Regular cardiac myocyte (primary cell): ENCODE measurements at places on chromosomes 1 and 21. TPM values are rescaled to one million over a fixed set of nuclear protein-coding genes. Genes with fewer than 3 reads are reported as not detected.

ZYG11B gene
- 36.8 and 51.6 TPM in 2 replicates for total RNA-seq

IGSF9 gene
- total RNA-seq, result not detected in 2 replicates

TNFSF4 gene
- 2.3 and 14.0 TPM in 2 replicates for total RNA-seq

HSF2BP gene
- 0.96 and 2.5 TPM in 2 replicates for total RNA-seq

PGLYRP4 gene
- total RNA-seq, result not detected in 2 replicates

IGSF3 gene
- 0.38 and 0.85 TPM in 2 replicates for total RNA-seq

OLFM3 gene
- total RNA-seq, result not detected in 2 replicates

CCDC17 gene
- 0.58 and 0.85 TPM in 2 replicates for total RNA-seq

ADAM30 gene
- total RNA-seq, result not detected in 2 replicates

BATF3 gene
- total RNA-seq, result 3.9 and 6.5 TPM in 2 replicates

NPHS2 gene
- not detected in 2 replicates for total RNA-seq

COG2 gene
- 16.3 and 20.3 TPM in 2 replicates for total RNA-seq

HES3 gene
- total RNA-seq, result not detected in 2 replicates

TNFAIP8L2 gene
- total RNA-seq, result not detected in 2 replicates

SELE gene
- total RNA-seq, result under 0.01 TPM in 2 replicates

SPRR2A gene
- not detected in 2 replicates for total RNA-seq

KRTAP10-3 gene
- not detected in 2 replicates for total RNA-seq

DDAH1 gene
- 60.4 and 87.9 TPM in 2 replicates for total RNA-seq

FCRLA gene
- 1.7 and 2.3 TPM in 2 replicates for total RNA-seq

CD1E gene
- not detected in 2 replicates for total RNA-seq

HSD3B2 gene
- total RNA-seq, result not detected in 2 replicates

FALEC gene
- total RNA-seq, result 0.28 TPM in 1 of 2 replicates, not detected in the other
